GM03348 (cell line): ENCODE measurements at places on chromosomes 3 and 15.
A peak's percentile ranks its signal among the peaks of the same experiment; 100 is the strongest.

DNA sequence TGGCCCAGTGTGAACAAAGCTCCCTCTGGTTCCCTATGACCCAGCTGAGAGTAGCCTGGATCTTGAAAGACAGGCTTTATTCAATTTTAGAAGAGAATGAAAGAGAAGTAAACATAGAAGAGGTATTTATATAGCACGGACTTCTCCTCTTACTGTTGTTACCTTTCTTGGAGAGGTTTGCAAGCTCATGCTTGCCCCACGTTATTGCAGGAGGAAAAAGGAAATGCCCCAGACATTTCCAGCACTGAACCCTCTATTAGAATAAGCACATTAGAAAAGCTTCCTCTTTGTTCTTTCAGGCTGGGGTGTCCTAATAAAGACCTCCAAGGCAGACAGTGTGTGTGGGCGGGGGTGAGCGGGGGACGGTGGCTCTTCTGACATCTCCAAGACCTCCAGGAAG lies 98.7 kb upstream of the AGBL1 start:
- DNase-seq: no peak

DNA sequence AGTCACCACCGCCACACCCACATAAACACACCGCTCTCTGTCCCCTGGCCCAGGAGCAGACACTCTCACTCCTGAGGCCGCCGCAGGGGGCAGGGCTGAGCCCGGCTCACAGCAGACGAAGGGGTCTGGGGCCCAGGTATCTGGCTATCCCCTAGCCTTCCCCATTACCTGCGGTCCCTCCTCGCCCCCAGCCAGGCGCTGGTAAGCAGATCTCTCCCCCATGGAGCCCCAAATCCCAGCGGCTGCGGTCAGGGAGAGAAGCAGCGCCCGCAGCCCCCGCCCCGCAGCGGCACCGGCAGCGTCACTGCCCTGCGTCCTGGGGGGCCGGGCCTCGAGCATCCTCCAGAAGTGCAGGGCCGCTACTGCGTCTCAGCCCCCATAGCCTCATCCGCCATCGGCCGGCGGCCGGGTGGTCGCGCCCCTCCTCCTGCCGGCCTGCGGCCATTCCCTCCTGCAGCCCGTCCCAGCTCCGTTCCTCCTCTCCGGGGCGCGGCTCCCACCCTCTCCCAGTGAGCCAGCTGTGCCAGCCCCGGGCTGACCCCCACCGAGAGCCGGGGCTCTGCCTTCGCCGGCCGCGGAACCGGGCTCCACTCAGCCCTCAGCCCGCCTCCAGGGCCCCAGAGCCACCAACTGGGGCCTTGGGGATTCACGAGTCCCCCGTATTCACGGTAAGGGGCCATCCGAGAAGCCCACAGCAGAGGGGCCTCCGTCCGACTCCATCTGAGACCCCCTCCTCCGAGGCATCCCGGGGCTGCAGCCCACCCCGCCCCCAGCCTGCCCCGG lies 13.1 kb downstream of the TNK2 start:
- peak; percentile 74 for DNase-seq

DNA sequence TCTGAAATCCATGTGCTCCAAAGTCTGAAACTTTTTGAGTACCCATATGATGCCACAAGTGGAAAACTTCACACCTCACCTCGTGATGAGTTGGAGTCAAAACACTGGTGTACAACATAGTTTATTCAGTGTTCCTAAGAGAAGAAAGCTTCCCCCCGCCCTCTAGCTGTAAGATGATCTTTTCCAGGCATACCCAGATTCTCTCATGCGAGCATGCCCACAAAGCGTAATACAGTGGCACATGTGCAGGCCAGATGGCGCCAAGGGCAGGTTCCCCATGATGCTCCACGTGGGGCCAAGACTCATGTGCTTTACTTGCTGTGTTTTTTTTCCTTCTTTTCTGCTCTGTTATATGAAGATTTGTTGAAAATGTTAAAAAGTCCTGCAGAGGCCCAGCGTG lies 104.9 kb upstream of the LRRFIP2 start:
- no peak for DNase-seq

GRCh38 chr3:116897382-116897781 lies 187.8 kb downstream of the TUSC7 start:
- no peak for DNase-seq

GRCh38 chr15:85588677-85589076 lies 206.0 kb downstream of the KLHL25 start:
- DNase-seq: peak; percentile 19

DNA sequence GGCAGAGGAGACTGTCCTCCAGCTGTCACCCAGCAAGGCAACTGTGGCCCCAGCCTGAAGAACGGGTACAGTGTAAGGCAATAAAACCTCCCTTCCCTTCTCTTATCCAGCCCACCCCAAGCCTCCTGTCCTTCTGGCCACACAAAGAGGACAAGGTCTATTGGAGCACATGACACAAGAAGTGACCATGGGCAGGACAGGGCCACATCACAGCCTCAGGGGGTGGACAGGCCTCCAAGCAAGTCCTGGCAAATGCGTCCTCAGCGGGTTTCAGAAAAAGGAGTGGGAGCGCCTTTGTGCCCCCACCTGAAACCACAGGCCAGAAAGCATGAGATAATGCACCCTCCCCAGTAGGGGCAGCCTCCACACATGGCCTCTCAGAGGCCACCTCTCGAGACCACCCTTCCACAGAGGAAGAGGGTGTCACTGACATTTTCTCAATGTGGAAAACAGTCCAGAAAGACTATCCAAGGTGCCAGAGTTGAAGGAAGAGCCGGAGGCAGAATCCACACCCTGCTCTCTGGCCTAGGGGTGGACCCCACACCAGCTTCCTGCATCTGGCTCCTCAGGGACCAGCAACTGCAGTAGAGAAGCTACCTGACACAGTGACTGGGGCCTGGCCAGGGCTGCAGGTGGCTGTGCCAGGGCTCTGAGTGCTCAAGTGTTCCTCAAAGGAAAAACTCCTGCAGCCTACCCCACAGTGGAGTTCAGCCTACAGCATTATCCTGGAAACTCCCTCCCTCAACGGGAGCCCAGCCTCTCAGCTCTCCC lies 43.9 kb downstream of the CCDC12 start:
- no peak for DNase-seq

DNA sequence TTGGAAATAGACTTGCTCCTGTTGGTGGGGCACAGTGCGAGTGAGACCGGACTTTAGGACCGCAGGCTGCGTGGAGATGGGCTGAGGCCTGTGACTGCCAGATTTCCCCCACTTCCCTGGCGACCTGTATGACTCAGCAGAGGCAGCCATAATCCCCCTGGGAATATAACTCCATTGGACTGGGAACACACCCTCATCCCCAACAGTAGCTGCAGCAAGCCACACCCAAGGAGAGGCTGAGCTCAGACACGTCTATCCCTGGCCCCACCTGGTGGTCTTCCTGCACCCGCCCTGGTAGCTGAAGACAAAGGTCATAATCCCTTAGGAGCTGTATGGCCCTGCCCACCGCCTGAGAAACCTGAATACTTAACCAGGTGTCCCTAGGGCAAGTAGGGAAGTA lies 42.6 kb downstream of the DZIP1L start:
- DNase-seq: no peak

DNA sequence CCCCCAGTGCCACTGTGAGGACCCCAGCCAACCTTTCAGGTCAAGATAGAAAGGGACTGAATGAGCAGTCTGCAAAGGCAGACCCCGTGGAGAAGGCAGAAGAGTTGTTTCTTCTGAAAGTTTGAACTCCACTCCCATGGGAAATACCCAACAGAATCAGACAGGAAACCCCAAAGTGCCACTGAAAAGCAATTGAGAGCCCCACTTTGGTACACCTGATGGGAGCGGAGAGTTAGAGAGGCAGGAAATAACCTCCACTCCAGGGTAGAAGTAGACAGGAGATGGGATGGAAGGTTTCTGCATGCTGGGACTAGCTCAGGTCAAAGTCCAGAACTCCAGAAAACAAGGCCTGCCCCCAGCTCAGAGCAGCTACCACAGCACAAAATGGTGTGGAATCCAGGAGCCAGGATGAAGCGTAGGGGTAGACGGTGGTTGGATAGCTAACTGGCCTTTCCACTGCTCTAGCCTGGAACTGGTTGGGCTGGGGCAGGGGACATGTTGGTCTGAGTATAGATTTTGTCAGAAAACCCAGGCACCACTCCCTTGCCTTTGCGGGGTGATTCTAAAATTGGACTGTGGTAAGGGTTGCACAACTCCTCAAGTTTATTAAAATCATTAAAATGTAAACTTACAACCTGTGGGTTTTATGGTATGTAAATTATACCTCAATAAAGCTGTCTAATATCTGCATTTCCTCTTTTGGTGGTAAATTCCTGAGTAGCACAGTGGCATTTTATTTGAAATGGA lies 1.9 kb upstream of the RAB43 start:
- peak; percentile 44 for DNase-seq
